ENCODE measurements at places on chromosomes 1 and 21. TPM values are rescaled to one million over a fixed set of nuclear protein-coding genes. Genes with fewer than 3 reads are reported as not detected.

DNA sequence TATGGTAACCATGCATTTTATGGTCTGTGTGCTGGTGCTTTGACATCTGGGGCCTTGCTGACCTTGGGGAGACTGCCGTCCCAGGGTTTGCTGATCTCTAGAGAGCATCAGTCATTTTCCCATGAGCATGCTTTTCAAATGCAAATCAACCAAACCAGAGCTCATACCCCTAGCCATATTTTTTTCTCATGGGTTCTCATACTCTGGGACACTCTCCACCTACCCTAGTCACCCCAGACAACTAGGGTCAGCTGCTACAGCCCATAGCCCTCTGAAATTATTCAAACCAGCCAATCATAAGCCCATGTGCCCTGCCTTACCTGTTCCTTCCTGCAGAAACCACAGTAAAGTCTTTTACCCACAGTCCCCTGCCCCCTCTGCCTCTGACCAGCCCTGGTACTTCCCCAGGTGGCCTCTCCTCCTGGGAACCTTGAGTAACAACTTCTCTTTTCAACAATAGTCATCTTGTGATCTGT lies 132.0 kb downstream of the MAP3K21 start:
- H3K27me3 ChIP-seq, result no peaks in the 10 kb centered on the region
- no peak overlapping the region for H3K27ac ChIP-seq
- DNase-seq, result no peak
- H3K4me1 ChIP-seq, result no peaks in the 10 kb centered on the region
- no peak overlapping the region for H3K4me3 ChIP-seq
- no peaks in the 10 kb centered on the region for H3K36me3 ChIP-seq

DNA sequence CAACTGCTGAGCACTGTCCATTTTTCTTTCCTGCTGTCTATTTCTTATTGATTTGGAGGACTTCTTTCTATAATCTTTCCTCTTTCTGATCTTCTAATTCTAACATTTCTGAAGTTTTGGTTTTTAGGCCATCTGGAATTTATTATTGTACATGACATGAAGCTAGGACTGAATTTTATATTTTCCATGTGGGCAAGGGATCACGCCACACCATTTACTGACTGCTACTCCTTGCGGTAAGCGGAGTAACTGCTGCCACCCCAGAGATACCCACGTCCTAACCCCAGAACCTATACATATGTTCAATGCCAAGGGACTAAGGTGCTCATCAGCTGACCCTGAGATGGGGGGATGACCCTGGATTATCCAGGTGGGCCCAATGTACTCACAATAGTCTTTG lies 70.6 kb downstream of the NPHP4 start:
- no peaks in the 10 kb centered on the region for H3K36me3 ChIP-seq
- no peaks in the 10 kb centered on the region for H3K27me3 ChIP-seq
- H3K27ac ChIP-seq, result peak overlapping the region; percentile 84

- H3K4me3 ChIP-seq, result no peak overlapping the region
- H3K27me3 ChIP-seq, result no peaks in the 10 kb centered on the region
- no peak for DNase-seq
Observed at GRCh38 chr1:198986036-198986435, 347.2 kb downstream of the PTPRC start.

LCE2A gene
- not detected for total RNA-seq

ARHGEF16 gene
- total RNA-seq, result 1.00 TPM

GRCh38 chr1:19869929-19870328 lies 12.3 kb upstream of the OTUD3 start:
- no peaks in the 10 kb centered on the region for H3K36me3 ChIP-seq
- H3K4me3 ChIP-seq, result no peak overlapping the region
- no peaks in the 10 kb centered on the region for H3K27me3 ChIP-seq

DNA sequence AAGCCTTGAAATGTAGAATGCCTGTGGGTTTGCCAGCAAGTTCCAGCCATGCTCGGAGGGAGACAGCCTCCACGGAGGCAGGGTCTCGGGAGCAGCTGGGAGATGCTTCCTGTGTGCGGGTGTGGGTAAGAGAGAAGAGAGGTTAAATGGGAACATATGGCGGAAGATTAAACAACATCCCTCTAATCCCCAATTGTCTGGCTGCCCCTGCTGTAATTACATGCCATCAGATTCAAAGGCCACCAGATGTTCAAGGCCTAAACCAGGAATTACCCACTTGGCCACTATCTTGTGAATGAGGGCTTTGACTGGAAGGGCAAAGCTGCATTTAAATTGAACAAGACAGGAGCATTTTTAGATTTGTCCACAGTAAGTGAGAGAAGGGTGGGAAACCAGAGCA lies 81.4 kb upstream of the BACE2 start:
- H3K27me3 ChIP-seq, result no peaks in the 10 kb centered on the region
- H3K4me1 ChIP-seq, result no peaks in the 10 kb centered on the region
- no peak for DNase-seq
- no peak overlapping the region for H3K27ac ChIP-seq
- no peaks in the 10 kb centered on the region for H3K36me3 ChIP-seq

GRCh38 chr1:35264871-35265270 lies 3.6 kb upstream of the ZMYM4 start:
- peak; percentile 34 for DNase-seq
- peaks cover 9% of the 10 kb centered on the region for H3K4me1 ChIP-seq
- H3K27me3 ChIP-seq, result no peaks in the 10 kb centered on the region
- no peak overlapping the region for H3K27ac ChIP-seq
- no peaks in the 10 kb centered on the region for H3K36me3 ChIP-seq
- H3K4me3 ChIP-seq, result no peak overlapping the region

DNA sequence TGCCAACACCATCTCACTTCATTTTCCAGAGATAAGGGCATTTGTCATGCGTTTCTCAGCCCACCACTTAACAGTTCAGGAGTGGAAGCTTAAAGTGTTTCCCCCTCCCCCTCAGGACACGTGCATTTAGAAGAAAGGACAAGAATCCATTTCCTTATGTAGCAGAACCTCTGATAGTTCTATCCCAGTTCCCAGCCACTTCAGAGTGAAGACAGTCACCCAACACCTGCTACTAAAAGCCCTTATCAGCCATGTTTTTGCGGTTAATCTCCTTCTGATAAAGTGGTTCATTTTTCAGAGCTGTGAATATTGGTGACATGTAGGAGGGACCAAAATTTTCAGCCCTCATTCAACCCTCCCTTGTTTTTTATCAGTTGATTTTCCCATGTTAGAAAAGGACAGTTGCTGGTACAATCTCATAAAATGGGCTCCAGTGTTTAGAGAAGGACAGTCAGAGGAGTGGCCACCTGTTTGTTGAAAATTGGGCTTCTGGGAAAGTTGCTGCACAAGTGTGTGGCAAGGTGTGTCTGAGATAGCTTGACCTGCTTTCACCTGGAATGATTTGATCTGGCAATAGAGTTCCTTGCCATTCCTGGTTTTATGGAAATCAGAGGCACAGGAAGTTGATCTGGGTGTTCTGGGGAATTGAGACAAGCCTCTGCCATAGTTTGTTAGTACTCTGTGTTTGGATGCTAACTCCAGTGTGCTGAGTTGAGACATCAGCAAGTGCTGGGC lies 114.0 kb downstream of the PPP1R12B start:
- no peak overlapping the region for H3K4me3 ChIP-seq
- no peaks in the 10 kb centered on the region for H3K4me1 ChIP-seq
- H3K27ac ChIP-seq, result no peak overlapping the region
- H3K27me3 ChIP-seq, result no peaks in the 10 kb centered on the region
- DNase-seq, result no peak
- H3K36me3 ChIP-seq, result no peaks in the 10 kb centered on the region

- no peaks in the 10 kb centered on the region for H3K36me3 ChIP-seq
- DNase-seq, result no peak
- H3K4me3 ChIP-seq, result no peak overlapping the region
- no peaks in the 10 kb centered on the region for H3K27me3 ChIP-seq
- no peak overlapping the region for H3K27ac ChIP-seq
Observed at GRCh38 chr1:25031966-25032667, 102.0 kb upstream of the RUNX3 start.

GRCh38 chr1:185409763-185410528 lies 92.9 kb upstream of the IVNS1ABP start:
- no peaks in the 10 kb centered on the region for H3K4me1 ChIP-seq
- H3K27me3 ChIP-seq, result no peaks in the 10 kb centered on the region
- H3K27ac ChIP-seq, result no peak overlapping the region
- no peak overlapping the region for H3K4me3 ChIP-seq
- no peaks in the 10 kb centered on the region for H3K36me3 ChIP-seq
- DNase-seq, result no peak

TRAF3IP3 gene
- 2.1 TPM for total RNA-seq

DNA sequence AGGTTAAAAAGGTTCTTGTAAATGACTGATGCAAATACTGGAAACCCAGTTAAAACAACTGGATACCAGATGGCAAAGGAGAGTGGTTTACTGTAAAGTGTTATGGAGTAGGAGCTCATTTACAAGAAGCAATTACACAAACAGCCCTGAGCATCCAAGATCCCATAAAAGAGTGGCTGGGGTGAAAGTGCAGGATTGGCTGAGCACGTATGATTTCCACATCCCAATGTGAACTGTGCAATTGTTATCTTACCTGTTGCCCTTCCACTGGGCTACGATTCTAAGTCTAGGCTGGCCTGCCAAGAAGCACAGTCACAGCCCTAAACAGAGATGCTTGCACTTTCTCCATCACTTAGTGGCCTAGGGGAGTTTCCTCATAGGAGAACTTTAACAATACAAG lies 277.6 kb upstream of the RUNX1 start:
- H3K27ac ChIP-seq, result no peak overlapping the region
- peaks cover 8% of the 10 kb centered on the region for H3K4me1 ChIP-seq
- H3K36me3 ChIP-seq, result no peaks in the 10 kb centered on the region
- no peak for DNase-seq

AVPR1B gene
- not detected for total RNA-seq

DNA sequence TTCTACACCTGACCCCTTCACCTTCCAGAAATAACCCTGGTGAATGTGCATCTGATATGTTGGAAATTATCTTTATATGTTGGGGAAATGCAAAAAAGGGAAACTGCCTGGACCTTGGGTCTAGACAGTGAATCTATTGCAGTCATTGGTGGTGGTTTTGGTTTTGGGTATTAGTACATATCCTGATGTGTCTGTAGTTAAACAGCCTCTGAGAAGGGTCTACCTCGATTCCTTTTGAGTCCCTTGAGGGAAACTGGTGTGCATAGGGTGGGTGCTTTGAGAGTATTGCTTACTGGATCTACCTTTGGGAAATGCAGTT lies 127.3 kb upstream of the KIAA0040 start:
- no peak overlapping the region for H3K27ac ChIP-seq
- no peak overlapping the region for H3K4me3 ChIP-seq
- no peaks in the 10 kb centered on the region for H3K4me1 ChIP-seq
- DNase-seq, result no peak

DNA sequence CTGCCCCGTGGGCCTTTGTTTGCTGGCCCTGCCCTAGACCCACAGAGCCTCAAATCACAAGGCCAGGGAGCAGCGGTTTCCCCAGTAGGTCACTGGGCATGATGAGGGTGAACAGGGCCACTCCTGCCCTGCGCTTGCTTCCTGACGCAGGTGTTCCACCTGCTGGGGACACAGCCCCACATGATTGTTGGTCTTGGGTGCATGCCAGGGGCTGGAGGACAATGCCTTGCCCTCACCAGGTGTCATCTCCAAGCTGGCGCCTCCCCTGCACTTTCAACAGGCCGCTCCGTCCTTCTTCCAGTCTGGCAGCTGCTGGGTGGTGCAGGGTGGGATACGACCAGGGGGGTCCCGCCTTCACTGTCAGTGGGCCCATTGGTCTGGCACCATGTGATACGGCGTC lies 24.3 kb downstream of the IL10RB start:
- DNase-seq, result peak; percentile 32
- H3K36me3 ChIP-seq, result no peaks in the 10 kb centered on the region
- H3K27ac ChIP-seq, result no peak overlapping the region
- H3K4me1 ChIP-seq, result peaks cover 19% of the 10 kb centered on the region

GRCh38 chr1:8211251-8211882 lies 106.5 kb upstream of the SLC45A1 start:
- H3K36me3 ChIP-seq, result no peaks in the 10 kb centered on the region
- no peak overlapping the region for H3K4me3 ChIP-seq
- H3K4me1 ChIP-seq, result peaks cover 4% of the 10 kb centered on the region
- H3K27me3 ChIP-seq, result no peaks in the 10 kb centered on the region
- DNase-seq, result no peak
- no peak overlapping the region for H3K27ac ChIP-seq

GRCh38 chr1:186812570-186812969 lies 16.2 kb upstream of the PLA2G4A start:
- no peaks in the 10 kb centered on the region for H3K27me3 ChIP-seq
- no peak for DNase-seq
- no peaks in the 10 kb centered on the region for H3K4me1 ChIP-seq
- no peak overlapping the region for H3K27ac ChIP-seq
- H3K4me3 ChIP-seq, result no peak overlapping the region
- no peaks in the 10 kb centered on the region for H3K36me3 ChIP-seq

DNA sequence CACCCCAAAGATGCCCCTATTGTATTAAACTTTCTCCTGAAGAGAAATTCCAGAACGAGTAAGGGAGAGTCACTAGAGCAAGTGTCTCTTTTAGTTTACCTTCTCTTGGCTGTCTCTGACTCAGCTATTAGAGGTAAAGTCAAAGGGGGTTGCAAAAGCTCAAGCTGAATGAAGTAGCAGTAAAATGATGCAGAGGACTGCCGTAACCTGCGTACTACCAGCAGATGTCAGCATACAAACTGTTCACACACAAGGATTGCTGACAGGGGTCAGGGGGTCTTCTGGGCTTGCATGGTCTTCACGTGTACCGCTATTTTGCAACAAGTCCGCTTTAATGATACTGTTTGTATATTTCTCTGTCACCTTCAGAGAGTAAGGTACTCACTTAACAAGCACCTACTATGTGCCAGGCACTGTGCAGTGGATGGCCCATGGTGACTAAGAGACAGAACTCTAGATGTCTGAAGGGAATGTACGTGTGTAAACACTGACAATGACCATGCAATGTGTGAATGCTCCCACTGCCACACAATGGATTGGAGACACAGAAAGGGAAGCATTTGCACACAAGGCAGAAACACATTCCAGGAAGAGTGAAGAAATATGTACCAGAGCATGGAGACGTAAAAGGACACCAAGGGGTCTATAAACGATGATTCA lies 34.9 kb downstream of the CHML start:
- DNase-seq, result no peak
- no peaks in the 10 kb centered on the region for H3K27me3 ChIP-seq
- H3K27ac ChIP-seq, result no peak overlapping the region
- no peaks in the 10 kb centered on the region for H3K36me3 ChIP-seq
- no peak overlapping the region for H3K4me3 ChIP-seq

TMOD4 gene
- total RNA-seq, result not detected

PIGP gene
- total RNA-seq, result 29.3 TPM

DNA sequence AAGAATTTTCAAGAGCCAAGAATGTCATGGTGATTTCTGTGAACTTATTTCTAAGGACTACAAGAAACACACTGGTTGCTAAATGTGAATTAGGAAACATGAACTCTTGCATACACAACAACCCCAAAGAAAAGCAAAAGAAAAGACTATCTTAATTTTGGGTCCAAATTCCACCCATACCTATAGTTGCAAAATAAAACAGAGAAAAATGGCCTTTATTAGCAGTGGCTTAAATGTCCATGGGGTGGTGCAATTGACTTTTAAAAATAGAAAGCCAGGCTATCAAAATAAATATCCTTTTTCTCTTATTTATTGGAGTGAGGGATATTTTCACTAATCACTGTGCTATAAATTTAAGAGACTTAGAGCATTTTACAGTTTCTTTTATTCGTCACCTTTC lies 80.9 kb upstream of the DPYD start:
- no peaks in the 10 kb centered on the region for H3K36me3 ChIP-seq
- no peaks in the 10 kb centered on the region for H3K27me3 ChIP-seq
- DNase-seq, result no peak
- no peak overlapping the region for H3K27ac ChIP-seq

All from ovary (tissue), 10 donors.